ENCODE measurements at places on chromosomes 11 and 22. TPM values are rescaled to one million over a fixed set of nuclear protein-coding genes. Genes with fewer than 3 reads are reported as not detected.

- DNase-seq, result no peak
Measured at GRCh38 chr11:107752949-107753822, 41.3 kb upstream of the SLN start.

The XKR3 gene
- total RNA-seq, result not detected

The IL18 gene
- total RNA-seq, result not detected

The TCN2 gene
- 0.62 TPM for total RNA-seq

The LYVE1 gene
- not detected for total RNA-seq

The DGAT2 gene
- total RNA-seq, result 2.0 TPM

The OSBP2 gene
- 1.3 TPM for total RNA-seq

The CDON gene
- 2.8 TPM for total RNA-seq

All from naive thymus-derived CD8-positive, alpha-beta T cell (primary cell).